ENCODE measurements at places on chromosomes 6 and 20.

- no peak for DNase-seq
These were observed 70.5 kb downstream of the CNKSR3 start for GRCh38 chr6:154440022-154440421.

- no peak for DNase-seq
These were observed 297.1 kb downstream of the DHX35 start for GRCh38 chr20:39259010-39259803.

DNA sequence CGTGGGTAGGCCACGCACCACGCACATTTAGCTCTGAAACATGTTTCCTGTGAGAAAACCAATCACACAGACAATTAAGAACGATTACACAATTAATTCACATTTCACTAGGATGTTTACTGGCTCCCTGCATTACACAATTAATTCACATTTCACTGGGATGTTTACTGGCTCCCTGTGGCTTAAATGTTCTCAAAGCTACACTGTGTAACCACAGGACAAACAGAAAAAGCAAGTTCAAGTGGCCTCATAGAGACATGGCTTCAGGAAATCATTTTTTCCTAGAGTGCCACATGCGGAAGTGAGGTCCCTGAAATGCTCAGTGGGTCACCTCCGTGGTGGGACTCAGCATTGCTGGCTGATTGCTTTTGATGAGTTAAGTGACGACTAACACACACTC is 61.7 kb upstream of the XRN2 start:
- no peak for DNase-seq

DNA sequence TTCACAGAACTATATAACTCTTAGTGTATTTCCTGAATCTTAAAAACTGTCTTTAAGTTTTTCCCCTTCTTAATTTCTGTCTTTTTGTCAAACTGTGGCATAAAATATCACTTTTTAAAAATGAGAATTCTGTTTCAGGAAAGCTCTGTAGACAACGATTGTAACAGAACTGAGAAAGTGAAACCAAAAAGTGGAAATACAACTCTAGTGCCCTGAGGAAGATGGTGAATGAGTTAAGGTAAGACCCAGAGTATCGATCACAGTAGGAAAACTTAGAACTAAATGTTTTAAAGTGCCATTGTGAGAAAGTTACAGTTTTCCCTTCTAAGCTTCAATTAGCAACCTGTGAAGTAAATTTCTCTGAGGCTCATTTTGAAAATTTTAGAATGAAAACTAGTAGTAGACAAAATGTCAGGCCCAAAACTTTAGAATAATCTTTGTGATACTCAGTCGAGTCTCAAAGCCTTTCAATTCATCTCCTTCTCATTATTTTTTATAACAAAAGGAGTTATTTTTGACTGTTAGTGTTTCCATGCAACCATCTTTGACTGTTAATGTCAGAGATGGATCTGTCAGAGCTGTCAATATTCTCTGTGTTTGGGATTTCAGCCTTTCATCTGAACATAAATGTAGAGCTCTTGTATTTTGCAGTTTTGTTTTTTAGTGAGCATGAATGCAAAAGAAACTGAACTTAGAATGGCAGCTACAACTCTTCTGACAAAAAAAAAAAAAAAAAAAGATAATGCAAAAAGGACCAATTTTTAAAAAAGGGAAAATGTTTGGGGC is 19.0 kb upstream of the TRDN start:
- no peak for DNase-seq

DNA sequence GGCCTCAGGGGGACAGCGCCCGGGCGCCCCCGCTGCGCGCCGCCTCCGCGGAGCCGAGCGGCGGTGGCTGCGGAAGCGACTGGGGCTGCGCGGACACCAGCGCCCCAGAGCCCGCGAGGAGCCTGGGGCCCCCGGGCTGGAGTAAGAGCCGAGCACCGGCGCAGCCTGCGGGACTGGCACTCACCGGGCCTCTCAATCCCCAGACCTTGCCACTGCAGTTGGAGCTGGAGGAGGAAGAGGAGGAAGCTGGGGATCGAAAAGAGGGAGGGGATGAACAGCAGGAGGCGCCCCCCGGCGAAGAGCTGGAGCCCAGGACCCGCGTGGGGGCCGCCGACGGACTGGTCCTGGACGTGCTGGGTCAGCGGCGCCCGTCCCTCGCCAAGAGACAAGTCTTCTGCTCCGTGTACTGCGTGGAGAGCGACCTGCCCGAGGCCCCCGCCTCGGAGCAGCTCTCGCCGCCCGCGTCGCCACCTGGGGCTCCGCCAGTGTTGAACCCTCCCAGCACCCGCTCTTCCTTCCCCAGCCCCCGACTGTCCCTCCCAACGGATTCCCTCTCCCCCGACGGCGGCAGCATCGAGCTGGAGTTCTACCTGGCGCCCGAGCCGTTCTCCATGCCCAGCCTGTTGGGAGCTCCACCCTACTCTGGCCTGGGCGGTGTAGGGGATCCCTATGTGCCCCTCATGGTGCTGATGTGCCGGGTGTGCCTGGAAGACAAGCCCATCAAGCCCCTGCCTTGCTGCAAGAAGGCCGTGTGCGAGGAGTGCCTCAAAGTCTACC is 590 bp downstream of the RNF217 start:
- DNase-seq = no peak

- DNase-seq = no peak
These were observed 44.7 kb upstream of the SIRPG start for GRCh38 chr20:1702328-1702727.

Data from activated CD4-positive, alpha-beta T cell treated with anti-CD3 and anti-CD28 coated beads, Interleukin-2, amount 50 U/mL, for 1 hour (primary cell).